ENCODE measurements at places on chromosomes 3 and 15.

GRCh38 chr3:120756061-120756460 lies 13.5 kb downstream of the GTF2E1 start:
- DNase-seq = no peak

DNA sequence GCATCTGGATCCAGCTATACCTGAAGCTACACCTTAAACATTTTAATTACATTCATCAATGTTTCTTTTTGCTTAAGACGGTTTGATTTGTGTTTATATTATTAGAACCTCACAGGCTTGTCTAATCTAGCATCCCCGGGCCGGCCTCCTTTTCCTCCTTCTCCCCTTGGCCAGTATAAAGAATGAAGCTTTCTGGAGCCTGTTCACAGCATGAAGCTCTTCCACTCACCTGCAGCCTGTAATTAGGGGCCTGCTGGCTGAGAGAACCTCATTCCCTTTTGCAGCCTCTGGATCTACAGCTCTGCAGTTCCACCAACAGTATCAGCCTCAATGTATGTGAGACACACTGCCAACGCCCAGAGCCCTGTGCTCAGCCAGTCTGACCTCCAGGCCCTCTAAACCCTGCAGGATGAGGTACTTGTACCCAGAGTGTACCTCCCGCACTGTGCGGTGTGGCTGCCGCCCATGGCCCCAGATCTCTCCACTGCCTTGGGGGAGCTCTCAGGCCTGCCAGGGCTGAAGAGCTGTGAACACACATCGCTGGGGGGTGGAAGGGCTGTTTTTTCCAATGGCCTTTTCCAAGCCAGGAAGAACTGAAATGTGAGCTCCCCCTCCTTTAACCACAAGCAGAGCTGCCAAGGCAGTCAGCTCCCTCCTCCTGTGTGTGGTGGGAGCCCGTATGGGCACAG lies 114.7 kb upstream of the ALDH1A3 start:
- DNase-seq = no peak

DNA sequence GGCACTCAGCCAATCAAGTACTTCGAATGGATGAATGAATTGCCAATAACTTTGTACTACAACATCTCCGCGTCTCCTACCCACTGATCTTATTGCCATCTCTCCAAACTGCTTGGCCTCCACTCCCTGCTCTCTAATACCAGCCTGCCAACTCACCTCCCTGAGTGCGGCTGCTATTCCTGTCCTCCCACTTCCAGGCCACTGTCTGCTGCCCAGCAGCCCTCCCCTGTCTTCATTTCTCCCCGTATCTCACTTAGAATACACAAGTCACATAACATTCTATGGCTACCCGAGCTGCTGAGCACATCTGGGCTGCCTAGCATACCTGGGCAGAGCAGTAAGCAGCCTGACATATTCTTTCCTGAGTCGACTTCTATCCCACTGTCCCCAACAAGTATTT lies 149.9 kb upstream of the LRTM1 start:
- no peak for DNase-seq

DNA sequence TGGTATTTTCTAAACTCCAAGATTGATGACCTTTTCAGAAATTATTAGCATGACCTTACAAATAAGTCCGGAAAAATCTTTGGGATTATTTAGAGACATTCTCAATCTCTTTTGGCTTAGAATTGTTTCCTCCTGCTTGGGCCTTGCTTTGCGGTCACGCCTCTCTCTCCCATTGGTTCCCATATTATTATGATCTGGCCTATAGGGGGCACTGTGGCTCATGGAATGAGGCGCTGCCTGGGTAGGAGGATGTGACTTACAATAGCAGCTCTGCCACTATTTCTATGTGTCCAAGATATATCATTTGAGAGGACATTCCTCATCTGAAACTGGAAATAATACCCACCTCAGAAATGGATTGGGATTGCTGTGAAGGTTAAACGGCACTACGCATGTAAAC lies 464.9 kb downstream of the MFSD1 start:
- no peak for DNase-seq

DNA sequence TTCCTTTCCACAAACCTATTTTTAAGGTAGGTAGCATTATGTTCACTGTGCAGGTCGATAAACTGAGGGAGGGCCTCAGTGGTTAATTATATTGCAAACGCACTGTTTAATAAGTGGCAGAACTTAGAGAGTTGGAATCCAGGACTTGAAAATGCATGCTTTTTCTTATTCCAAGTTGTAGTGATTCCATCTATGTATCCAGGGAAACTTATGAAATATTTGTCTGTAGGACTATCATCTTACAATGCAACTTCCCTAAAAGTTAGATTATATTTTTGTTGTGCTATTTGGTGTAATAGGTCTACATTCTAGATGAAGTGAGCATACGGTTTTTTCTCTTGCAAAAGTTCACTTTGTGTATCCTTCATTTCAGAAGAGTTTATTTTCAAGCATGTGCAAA lies 419.5 kb downstream of the NAALADL2 start:
- DNase-seq = no peak

- DNase-seq = no peak
Measured at GRCh38 chr3:60703956-60704736, 547.1 kb downstream of the FHIT start.
